Fibroblast of skin of right quadriceps (primary cell): ENCODE measurements at places on chromosomes 2 and 18.

DNA sequence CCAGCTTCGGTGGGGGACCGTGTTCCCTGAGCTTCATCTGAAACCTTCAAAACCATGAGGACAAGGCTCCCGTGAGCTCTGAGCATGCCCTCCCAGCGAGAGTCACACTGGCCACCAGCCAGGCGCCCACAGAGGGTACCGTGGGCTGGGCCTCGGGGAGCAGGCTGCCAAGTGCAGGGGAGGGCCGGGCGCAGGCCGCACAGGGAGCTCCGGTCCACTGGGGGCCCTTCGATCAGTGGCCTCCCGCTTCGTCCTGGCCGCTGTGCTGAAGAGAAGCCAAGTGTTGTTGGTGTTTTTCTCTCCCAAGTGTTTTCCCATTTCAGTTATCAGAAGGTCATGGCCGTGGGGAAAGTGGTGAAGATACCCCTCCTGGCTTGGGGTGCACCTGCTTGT, 144.4 kb downstream of the PTGR3 start:
- no peak for DNase-seq

- no peak for DNase-seq
These were observed 153.6 kb downstream of the ATP9B start for GRCh38 chr18:79222790-79223189.

GRCh38 chr2:237294460-237294859, 119.5 kb downstream of the COL6A3 start:
- DNase-seq = no peak

- peak; percentile 74 for DNase-seq
These were observed 1.8 kb downstream of the SP3 start for GRCh38 chr2:173963323-173963816.

- DNase-seq = no peak
These were observed 128.9 kb upstream of the RIOK3 start for GRCh38 chr18:23324056-23324811.

DNA sequence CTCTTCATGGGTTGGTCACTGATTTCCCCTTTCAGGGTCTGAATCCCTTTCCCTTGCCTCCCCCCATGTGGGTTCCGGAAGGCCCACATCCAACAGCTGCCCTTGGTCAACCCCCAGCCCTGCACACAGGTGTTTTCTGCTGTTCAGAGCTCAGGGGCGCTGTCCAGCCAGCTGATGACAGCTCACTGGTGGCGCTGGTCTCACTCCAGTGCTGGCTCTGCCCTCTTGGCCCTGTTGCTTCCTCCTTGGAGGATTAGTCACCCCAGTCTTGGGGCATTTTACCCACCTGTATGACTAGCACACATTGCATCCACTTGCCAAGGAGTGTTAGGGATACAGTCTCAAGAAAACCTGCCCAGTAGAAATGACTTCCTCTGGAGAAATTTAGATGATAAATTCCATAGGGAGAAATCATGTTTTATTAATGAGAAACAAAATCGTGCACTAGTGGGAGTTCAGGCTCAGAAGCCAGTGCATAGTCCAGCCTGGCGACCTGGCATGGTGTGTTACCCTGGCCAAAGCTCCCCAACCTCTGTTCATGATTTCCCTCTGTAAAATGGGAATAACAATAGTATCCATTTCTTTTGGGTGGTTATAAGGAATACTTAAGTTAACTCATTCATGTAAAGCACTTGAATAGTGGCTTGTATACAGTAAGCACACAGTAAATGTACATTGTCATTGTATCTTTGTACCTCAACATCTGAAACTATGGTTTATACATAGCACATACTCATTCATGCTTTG, 21.6 kb downstream of the CRIM1 start:
- no peak for DNase-seq

DNA sequence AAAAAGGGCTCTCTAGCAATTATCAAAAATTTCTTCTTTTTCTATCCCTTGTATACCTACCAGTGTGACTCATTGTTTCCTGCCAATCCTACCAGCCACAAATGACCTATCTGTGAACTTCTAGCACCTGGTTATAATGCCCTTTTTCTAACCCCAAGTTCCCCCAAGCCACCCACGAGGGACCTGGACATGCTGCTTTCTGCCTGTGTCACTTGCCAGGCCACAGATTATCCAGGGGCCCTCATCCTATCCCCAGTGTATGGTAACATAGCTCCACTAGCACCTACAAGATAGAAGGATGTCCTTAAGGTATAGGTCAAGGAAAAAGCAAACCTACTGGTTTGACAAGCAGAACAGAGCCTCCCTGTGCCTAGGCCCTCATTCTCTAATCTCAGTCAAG, 26.8 kb downstream of the AAK1 start:
- no peak for DNase-seq

GRCh38 chr18:64234321-64234720, 85.4 kb upstream of the LINC00305 start:
- no peak for DNase-seq

DNA sequence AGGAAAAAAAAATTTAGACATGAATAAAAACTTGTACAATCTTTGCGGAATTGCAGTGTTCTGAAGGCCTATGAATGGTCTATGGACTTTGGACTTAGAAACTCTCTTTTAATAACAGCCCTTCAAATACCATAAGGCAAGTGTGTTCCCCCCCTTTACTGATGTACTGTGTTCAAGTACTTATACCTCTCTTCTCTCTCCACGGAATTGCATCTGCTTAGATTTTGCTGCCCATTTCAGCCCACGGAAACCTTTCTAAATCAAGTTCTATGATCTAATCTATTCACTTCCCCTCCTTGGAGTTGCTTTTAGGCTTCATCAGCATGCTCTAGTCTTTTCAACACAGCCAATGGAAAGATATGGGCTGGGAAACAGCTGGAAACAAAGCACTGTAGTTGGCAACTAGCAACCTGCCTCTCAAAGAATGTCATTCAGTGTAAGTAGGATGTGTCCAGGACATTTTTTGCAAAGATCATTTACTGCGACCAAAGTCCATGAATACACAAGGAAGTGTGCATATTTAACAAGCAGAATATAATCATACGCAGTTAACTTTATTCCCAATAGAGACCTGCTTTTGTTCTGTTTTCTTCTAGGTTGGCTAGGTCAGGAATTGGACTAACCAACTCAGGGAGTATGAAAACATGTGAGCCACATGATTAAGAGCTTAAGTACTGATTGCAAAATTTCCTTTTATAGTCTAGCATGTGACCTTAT, 58.0 kb downstream of the SLC40A1 start:
- no peak for DNase-seq

GRCh38 chr2:202109737-202110184, 36.7 kb downstream of the KIAA2012 start:
- DNase-seq = peak; percentile 88

DNA sequence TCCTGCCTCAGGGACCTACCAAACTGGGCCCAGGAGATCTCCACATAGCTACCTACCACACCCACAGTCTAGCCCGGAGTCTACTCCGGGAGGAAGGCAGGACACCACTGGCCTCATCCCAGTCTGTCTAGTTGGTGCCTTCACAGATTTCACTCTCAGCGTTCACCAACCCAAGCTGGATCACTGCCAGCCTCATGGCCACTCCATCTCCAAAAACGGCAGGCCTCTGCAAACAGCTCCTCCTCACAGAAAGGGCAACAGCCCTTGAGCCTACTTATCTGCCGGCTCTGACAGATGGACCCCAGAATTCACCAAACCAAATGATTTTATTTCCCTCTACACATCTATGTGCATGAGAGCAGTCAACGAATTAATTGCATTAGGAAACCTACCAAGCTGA, 61.3 kb downstream of the NCKAP5 start:
- no peak for DNase-seq

- no peak for DNase-seq
These were observed 787.9 kb upstream of the FANCL start for GRCh38 chr2:59029058-59029457.

DNA sequence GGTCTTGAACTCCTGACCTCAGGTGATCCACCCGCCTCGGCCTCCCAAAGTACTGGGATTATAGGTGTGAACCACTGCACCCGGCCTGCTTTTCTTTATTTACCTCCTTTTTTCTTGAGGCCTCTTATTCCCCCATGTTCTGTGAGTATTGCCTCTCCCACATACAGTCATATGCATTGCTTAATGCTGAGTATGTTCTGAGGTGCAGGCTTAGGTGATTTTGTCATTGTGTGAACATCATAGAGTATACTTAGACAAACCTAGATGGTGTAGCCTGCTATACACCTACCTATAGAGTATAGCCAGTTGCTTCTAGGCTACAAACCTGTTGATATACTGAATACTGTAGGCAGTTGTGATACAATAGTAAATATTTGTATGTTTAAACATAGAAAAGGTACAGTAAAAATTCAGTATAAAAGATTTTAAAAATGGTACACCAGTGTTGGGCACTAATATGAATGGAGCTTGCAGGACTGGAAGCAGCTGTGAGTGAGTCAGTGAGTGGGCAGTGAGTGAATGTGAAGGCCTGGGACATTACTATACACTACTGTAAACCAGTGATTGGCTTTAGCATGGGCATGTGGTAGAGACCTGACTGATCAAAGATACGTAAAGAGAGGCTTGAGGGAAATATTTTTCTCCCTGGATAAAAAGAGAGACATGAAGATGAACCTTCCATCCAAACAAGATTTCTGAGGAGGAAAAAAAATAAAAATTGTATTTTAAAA, 17.6 kb downstream of the SLC39A10 start:
- peak; percentile 12 for DNase-seq

DNA sequence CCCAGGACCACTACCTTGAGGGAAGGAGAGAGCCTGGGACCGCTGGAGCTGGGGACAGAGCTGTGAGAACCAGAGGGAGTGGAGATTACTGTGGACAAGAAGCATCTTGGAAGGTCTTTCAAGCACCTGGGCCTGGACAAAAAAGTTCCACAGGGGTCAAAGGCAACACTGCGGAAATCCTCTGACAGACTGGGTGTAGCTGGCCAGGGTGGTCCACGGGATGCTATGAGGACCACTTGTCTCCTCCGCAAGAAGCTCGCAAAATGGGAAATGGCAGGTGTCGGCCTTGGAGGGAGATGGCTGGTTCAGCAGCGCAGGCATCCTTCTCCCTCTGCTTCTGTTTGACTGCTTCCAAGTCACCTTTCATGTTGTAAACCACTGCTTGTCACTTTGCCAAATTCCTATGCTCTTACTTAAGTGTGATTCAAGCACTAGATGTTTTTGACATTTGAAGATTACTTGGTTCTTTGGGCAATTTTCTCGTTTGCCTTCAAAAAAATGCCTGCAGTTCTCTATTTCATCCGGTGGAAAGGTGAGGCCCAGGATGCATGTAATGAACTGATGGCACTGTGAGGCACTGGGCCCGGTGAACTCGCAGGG, 27.7 kb downstream of the KLHL29 start:
- DNase-seq = peak; percentile 81

DNA sequence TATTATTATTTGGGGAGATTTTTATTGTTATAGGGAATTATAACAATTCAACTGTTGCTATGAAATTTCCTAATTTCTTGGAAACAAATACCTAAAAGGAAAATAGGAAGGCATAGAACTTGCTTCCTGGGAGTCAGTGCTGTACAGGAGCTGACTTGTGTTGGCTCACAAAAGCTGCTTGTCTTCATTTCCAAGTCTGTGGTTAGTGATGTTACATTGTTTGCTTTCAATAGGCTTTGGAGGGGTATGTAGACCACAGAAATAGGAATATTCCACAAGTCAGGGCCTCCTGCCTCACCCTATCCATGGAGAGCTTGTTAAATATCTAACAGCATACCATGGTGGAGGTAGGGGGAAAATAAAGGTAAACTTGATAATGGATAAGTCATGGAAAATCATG, 688.9 kb upstream of the FAM98A start:
- DNase-seq = no peak

DNA sequence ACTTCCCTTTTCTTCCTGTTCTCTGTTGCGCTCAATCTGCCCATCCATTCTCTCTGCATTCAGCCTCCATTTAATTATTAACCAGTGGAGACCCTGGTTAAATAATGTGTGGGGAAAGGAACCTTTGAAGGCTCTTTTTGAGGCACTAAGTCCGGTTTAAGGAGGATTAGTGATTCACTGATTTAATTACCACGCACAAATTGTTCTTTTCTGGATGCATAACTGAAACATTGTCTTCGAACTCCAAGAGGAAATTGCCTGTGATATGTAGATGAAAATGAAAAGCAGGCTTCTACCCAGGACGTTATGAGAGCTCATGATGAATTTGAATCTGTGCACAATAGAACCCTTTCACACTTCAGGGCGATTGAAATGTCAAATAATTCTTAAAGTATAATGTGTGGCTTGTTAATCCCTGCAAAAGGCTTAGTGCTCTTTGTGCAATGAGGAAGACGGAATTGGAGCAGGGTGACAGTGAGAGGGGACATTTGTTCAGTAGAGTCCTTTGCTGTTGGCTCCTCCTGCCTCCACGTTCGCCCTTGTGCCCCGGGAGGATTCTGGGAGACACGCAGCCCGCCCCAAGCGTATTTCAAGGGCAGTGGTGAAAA, 51.1 kb upstream of the ZNF236 start:
- DNase-seq = no peak

- DNase-seq = no peak
These were observed 1.3 kb downstream of the SLC23A3 start for GRCh38 chr2:219168526-219168925.

DNA sequence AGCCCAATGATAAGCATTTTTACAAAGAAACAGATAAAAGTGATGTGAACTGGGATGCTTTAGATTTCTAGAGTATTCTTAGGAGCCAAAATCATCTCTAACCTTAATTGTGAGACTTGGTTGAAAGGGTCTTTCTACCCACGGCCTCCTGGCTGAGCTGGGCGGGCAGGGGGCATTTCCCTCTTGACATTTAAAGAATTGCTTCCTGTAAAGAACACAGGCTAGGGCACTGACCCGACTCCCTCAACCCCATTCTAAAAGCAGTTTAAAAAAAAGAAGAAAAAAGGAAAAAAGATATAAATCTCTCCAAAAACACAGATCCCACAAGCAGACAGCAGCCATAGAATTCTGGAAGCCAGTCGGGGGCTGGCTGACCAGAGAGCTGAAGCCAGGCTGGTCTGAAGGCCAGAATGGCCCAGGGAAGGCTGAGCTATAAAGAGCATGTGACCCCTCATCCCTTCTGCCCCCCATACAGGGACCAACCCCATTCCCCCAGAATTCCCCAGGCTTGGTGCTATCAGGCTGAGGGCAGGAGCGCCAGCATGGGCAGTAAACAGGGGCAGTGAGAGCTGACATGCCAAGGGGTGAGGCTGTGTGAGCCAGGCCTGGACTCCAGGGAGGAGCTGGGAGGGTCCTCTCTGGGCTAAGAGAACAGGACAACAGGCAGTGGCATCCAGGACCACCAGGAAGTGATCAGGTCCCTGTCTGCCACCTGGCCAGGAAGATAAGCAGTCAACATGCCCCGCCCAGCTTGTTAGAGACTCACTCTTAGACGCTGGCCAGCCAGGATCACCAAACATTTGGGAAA, 188.5 kb downstream of the HDAC4 start:
- no peak for DNase-seq

DNA sequence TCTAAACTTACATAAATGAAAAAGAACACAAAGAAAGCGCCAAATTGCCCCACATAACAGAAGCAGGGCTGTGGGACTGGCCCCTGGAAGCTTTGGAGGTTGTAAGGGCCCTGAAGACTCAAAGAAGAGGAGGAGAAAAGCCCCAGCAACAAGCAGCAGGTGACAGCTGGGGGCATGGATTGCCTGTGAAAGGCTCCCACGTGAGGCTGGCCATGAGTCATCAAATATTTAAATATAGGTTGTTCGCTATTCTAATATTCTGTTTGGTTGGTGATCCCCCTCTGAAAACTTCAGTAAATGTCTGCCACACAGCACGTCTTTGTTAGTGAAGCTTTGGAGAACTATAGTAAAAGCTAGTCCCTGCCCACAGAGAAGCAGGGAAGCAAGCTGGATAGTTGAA, 132.4 kb downstream of the MREG start:
- DNase-seq = no peak
